ENCODE measurements at places on chromosomes 16 and 17.

DNA sequence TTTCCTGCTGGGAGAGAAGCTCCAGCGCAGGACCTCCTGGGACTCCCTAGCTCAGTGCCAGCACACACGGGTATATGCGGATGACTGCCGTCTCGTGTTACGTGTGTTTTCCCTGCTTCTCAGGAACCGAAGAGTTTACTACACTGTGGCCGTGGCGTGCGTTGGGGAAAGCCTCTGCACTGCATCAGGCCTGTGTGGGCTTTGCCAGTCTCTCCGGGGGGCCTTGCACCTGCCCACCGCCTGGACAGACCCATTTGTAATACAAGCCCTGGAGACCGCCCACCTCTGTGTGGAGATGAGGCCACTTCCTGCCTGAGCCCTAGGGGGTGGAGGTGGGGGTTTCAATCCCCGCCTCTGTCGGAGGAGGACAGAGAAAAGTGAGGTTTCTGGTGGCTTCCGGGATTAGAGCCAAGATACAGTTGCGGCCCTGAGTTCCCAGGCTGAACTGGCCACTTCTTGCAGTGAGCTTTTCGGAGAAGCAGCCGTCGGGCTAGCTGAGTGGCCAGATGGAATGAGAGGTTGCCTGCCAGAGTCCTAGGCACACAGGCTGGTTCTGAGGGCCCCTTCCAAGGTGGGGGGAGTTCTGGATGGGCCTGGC is 43.4 kb upstream of the GSE1 start:
- DNase-seq: peak; percentile 39

GRCh38 chr17:42305543-42306384 is 17.5 kb downstream of the STAT5A start:
- DNase-seq: no peak

DNA sequence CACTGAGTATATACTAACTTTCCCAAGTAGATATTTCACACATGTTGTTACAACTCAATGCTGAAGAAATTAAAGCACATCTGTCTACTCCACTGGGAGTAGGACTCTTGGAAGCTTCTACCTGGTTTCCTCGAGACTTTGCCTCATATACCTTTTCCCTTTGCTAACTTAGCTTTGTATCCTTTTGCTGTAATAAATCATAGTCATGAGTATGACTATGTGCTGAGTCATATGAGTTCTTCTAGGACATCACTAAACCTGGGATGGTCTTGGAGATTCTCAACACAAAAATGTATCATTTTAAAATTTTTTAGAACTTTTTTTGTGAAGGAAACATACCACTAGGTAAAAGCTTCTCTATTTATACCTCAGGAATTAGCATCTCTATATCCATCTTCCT is 39.8 kb downstream of the ABCA5 start:
- no peak for DNase-seq

DNA sequence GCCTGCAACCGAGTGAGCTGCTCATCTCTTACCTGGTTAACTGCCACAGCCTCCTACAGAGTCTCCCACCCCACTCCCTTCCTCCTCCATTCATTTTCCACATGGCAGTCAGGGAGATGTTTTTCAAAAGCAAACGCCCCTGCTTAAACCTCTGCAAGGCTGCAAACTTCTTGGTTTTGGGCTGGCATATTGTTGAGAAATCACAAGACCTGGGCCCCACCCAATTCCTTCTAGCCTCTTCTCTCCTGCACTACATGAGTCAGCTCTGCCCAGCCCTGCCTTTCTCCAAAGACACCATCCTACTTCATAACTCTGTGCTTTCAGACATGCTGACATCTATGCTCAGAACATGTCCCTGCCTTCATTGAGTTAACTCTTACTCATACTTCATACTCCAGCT is 136.1 kb downstream of the SPACA3 start:
- no peak for DNase-seq

- no peak for DNase-seq
Measured at GRCh38 chr16:51651061-51651466, 500.0 kb upstream of the SALL1 start.

DNA sequence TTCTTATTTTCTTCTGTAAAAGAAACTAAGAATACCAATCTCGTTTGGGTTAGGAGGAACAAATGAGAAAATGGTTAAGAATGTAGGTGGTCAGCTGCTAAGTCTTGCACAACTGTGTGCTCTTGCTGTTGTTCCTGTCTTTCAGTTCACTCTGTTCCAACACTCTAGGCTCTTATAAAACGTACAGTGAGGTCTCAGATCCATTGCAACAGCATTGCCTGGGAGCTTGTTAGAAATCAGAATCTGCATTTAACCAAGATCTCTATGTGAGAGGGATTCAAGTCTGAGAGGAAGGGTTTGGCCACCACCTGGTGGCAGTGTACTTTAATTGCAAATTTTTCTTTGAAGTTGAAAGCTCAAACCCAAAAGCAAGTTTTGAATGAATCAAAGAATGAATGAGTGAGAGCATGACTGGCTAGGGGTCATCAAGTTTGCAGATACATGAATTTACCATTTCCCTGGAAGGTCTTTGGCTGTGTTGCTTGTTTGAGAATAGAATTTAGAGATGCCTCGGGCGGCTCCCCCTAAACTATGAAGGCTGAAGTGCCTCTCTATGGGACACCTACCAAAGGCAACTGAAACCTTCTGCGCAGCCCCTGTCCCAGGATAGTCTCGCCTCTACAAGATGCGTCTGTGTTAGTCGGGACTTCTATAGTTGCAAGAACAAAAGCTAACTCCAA is 2.5 kb downstream of the ALOX15B start:
- peak; percentile 40 for DNase-seq

- DNase-seq: no peak
Measured at GRCh38 chr17:6488008-6488539, 43.8 kb downstream of the PIMREG start.
